ENCODE measurements at places on chromosomes 13 and 19. TPM values are rescaled to one million over a fixed set of nuclear protein-coding genes. Genes with fewer than 3 reads are reported as not detected.

DNA sequence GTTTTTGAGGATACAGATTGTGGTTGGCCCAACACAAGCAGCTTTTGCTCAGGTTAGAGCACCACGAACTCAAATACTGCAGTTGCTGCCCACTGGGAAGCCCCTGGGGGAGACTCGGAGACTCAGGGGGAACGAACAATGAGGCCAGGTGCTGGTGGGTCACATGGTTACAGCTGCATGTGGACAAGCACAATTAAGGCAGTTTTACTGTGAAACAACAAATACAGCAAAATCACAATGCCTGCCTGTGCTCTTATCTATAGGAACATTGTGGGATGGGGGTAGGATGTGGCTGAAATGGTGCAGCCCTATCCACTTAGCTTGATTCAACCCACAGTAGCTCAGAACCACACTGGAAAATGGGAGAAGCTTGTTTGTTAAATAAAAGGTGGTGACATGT is 119.7 kb upstream of the SPATA13 start:
- H3K27ac ChIP-seq, result no peak overlapping the region
- DNase-seq, result no peak
- no peaks in the 10 kb centered on the region for H3K36me3 ChIP-seq
- no peaks in the 10 kb centered on the region for H3K27me3 ChIP-seq
- peaks cover 5% of the 10 kb centered on the region for H3K4me1 ChIP-seq

DNA sequence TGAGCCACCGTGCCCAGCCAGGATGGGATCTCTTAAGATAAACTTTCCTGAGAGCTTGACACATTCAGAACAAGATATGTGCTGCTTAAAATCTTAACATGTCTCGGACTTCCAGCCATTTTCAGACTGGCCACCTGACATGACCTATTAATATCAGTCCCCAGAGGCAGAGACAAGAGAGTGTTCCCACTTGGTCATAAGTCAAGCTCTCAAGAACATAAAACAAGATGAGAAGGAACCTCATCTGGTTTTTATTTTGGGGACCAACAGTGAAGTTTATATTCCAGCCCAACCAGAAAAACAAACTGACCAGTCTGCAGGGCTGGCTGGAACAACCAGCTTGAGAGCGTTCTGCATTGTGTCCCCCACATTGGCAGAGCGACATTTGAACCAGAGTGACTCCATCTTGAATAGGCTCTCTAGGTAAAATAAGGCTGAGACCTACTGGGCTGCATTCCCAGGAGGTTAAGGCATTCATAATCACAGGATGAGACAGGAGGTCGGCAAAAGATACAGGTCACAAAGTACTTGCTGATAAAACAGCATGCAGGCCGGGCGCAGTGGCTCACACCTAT is 21.8 kb upstream of the PLEKHF1 start:
- H3K4me3 ChIP-seq, result no peak overlapping the region
- no peaks in the 10 kb centered on the region for H3K36me3 ChIP-seq
- no peaks in the 10 kb centered on the region for H3K27me3 ChIP-seq
- peaks cover 26% of the 10 kb centered on the region for H3K4me1 ChIP-seq

DNA sequence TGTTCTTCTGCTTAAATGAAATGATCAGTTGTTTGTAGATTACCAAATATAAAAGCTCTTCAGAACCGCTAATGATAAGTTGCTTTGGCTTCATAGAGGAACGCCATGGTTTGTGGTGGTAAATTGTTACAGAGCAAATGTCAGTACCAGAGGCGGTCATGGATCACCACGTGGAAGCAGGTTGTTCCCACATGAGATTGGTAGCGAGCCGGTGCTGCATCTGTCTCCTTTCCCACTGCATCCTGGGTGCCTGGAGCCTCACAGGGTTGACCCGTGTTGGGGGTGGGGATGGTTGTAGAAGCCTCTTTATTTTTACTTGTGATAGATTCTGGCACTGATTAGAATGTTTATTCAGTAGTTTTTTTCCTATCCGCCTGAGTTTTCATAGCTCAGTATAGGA is 14.7 kb downstream of the GARRE1 start:
- H3K27me3 ChIP-seq, result no peaks in the 10 kb centered on the region
- H3K4me1 ChIP-seq, result peaks cover 89% of the 10 kb centered on the region
- no peak for DNase-seq
- peak overlapping the region; percentile 56 for H3K4me3 ChIP-seq
- peak overlapping the region; percentile 88 for H3K27ac ChIP-seq
- H3K36me3 ChIP-seq, result no peaks in the 10 kb centered on the region

GRCh38 chr13:51501592-51502152 is 48.8 kb upstream of the INTS6 start:
- no peaks in the 10 kb centered on the region for H3K27me3 ChIP-seq
- H3K36me3 ChIP-seq, result no peaks in the 10 kb centered on the region
- no peak overlapping the region for H3K27ac ChIP-seq
- H3K4me3 ChIP-seq, result no peak overlapping the region

DNA sequence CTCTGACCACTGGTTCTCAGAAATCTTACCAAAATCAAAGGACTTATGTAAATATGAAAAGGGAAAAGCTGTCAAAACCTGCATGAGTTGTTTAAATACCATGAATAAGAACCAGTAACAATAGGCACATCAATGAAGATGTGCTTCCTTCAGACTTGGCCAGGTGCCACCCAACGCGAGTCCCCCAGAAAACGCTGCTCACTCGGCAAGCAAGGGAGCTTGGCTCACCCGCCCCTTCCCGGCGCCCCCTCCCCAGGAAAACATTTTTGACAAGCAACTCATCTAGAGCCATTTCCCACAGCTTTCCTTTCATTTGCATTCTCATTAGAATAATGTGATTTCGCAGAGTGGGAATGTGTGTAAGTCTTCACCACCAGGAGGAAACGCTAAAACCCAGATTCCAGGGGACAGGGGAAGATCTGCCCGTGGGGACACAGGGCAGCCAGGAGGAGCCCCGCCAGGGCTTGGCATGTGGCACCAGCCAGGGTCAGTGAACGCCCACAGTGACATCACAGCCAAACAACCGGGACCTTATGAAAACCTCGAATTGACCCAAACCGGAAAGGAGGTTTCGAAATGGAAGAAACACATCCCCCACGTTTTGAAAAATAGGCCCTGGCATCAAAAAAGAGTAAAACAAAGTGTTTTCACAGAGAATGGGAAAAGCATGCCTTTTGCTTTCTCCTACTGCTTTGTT is 366.2 kb upstream of the TSHZ3 start:
- H3K36me3 ChIP-seq, result no peaks in the 10 kb centered on the region
- DNase-seq, result no peak
- no peak overlapping the region for H3K27ac ChIP-seq
- H3K4me1 ChIP-seq, result no peaks in the 10 kb centered on the region

GRCh38 chr19:35908973-35909683 is 1.0 kb upstream of the TYROBP start:
- H3K4me1 ChIP-seq, result no peaks in the 10 kb centered on the region
- peaks cover 30% of the 10 kb centered on the region for H3K27me3 ChIP-seq
- DNase-seq, result peak; percentile 77
- peak overlapping the region; percentile 51 for H3K27ac ChIP-seq

- no peak for DNase-seq
- no peak overlapping the region for H3K4me3 ChIP-seq
- no peak overlapping the region for H3K27ac ChIP-seq
- H3K4me1 ChIP-seq, result no peaks in the 10 kb centered on the region
- peaks cover 56% of the 10 kb centered on the region for H3K27me3 ChIP-seq
- H3K36me3 ChIP-seq, result no peaks in the 10 kb centered on the region
Observed at GRCh38 chr13:107874456-107874855, 340.9 kb downstream of the LIG4 start.

GRCh38 chr19:34766386-34766785 is 6.6 kb downstream of the ZNF599 start:
- no peaks in the 10 kb centered on the region for H3K27me3 ChIP-seq
- peaks cover 2% of the 10 kb centered on the region for H3K4me1 ChIP-seq
- DNase-seq, result no peak
- peaks cover 83% of the 10 kb centered on the region for H3K36me3 ChIP-seq
- H3K4me3 ChIP-seq, result no peak overlapping the region

DNA sequence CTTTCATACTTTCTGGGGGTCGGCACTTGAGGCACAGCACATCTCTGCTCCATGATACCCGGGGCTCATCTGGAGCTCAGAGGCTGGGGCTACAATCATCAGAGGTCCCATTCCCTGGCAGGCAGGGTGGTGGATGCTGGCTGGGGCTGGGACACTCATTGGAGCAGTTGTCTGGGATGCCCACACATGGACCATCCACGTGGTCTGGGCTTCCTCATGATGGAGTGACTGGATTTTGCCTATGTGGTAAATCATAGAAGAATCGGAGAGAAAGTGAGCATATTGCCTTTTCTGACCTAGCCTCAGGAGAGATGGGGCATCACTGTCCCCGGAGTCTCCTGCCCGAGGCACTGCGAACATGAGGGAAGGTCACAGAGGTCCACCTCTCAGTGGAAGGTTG is 91.4 kb upstream of the IRS2 start:
- H3K4me1 ChIP-seq, result peaks cover 30% of the 10 kb centered on the region
- no peak overlapping the region for H3K27ac ChIP-seq
- no peaks in the 10 kb centered on the region for H3K27me3 ChIP-seq

GRCh38 chr13:23683084-23683483 is 112.9 kb downstream of the TNFRSF19 start:
- H3K36me3 ChIP-seq, result no peaks in the 10 kb centered on the region
- no peak overlapping the region for H3K27ac ChIP-seq
- no peaks in the 10 kb centered on the region for H3K4me1 ChIP-seq
- no peak overlapping the region for H3K4me3 ChIP-seq

GRCh38 chr13:94674609-94675348 is 37.6 kb downstream of the SOX21 start:
- H3K4me3 ChIP-seq, result no peak overlapping the region
- H3K27me3 ChIP-seq, result peaks cover 44% of the 10 kb centered on the region
- no peaks in the 10 kb centered on the region for H3K4me1 ChIP-seq
- no peaks in the 10 kb centered on the region for H3K36me3 ChIP-seq
- DNase-seq, result no peak
- H3K27ac ChIP-seq, result no peak overlapping the region

DNA sequence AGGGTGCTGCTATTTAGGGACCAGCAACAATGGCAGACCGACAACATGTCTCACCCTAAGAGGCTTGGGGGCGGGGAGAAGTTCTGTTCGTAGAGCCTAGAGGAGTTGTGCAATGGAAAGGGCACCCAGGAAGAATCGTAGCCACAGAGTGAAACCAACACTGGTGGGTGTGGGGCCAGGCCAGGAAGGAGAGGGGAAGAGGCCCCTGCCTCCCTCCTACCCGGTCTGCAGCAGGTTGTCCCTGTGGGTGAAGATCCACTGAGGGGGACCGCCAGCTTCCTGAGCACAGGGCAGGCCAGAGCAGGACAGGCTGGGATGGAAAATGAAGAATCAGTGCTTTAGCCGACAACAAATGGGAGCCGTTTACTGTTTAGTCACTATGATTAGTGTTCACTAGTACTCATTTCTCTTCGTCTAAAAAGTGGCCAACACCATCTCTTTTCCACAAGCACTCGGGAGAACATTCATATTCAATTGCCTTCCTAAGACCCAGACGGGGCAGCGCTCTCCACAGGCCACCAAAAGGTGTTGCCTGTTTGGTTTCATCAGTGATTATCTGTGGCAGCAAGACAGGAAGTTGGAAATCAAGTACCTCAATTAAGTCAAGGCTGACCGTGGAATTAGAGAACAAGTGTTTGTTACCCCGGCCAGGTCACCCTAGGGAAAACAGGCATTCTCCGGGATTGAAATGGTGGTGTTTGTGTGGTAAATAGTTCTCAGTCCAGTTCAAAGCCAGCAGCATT is 1.1 kb upstream of the ATP11A start:
- H3K36me3 ChIP-seq, result no peaks in the 10 kb centered on the region
- H3K27me3 ChIP-seq, result no peaks in the 10 kb centered on the region
- DNase-seq, result no peak
- H3K4me3 ChIP-seq, result peak overlapping the region; percentile 99

GRCh38 chr19:677601-678436 is 1.6 kb downstream of the FSTL3 start:
- peak overlapping the region; percentile 90 for H3K4me3 ChIP-seq
- DNase-seq, result no peak
- peak overlapping the region; percentile 99 for H3K27ac ChIP-seq
- H3K27me3 ChIP-seq, result peaks cover 10% of the 10 kb centered on the region

DNA sequence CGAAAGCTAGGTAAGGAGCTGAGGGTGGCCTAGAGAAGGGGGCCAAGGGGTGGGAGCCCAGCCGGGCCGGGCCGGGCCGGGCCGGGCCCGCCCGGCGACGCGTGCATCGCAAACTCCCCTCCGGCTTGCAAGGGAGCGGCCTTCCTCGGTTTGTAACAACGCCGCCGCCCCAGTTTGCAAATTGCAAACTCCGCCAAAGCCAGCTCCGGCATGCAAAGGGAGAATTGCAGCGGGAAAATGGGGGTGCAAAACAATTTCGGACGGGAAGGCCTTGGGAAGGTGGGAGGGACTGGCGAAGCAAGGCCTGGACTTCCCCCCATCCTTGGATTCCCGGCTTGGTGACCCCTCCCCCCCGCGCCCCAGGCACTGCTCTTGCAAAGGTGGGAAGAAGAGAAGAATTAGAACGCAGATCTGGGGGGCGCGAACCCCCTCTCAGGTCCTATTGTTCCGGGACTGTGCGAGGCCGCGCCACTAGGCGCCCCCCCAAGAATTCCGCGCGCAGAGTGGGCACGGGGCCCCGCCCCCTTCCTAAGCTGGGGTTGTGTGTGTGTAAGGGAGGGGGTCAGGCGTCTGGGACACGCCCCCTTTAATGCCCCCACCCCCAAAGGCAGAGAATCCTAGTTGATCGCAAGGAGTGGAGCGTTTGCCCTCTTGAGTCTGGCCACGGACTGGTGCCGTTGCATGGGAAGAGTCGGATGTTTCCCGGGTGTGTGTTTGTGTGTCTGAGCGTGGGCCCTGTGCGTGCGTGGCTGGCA is 926 bp downstream of the PRR12 start:
- no peaks in the 10 kb centered on the region for H3K27me3 ChIP-seq
- H3K36me3 ChIP-seq, result peaks cover 32% of the 10 kb centered on the region
- peaks cover 40% of the 10 kb centered on the region for H3K4me1 ChIP-seq
- DNase-seq, result peak; percentile 40
- peak overlapping the region; percentile 94 for H3K4me3 ChIP-seq

DNA sequence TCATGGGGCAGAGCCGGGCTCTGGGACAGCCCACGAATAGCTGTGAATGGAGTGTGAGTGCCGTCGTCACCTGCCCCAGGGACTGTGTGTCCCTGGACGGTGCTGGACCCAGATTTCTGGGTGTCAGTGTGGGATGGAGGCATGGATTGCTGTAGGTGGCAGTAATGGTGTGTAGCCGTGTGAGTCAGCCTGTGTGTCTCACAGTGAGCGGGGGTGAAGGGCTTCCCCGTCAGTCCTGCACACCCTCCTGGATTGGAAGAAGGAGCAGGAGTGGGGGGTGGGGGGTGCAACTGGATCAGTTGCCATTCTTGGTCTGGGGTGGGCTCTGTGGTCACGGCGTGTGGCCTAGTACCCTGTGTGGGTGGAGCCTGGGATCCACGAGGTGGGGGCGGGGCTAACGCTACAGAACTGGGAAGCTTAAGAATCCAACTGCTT is 6.5 kb upstream of the LTBP4 start:
- H3K4me3 ChIP-seq, result no peak overlapping the region
- no peaks in the 10 kb centered on the region for H3K36me3 ChIP-seq
- DNase-seq, result no peak
- H3K27ac ChIP-seq, result no peak overlapping the region
- H3K4me1 ChIP-seq, result peaks cover 31% of the 10 kb centered on the region
- peaks cover 35% of the 10 kb centered on the region for H3K27me3 ChIP-seq

The ELSPBP1 gene
- total RNA-seq, result not detected

The PRMT1 gene
- 112 TPM for total RNA-seq

The MAB21L1 gene
- 0.47 TPM for total RNA-seq

The TICAM1 gene
- total RNA-seq, result 6.1 TPM

The CEBPA gene
- 1.7 TPM for total RNA-seq

The GIPC1 gene
- 45.5 TPM for total RNA-seq

The CDC42EP5 gene
- total RNA-seq, result 8.7 TPM
